ENCODE measurements at places on chromosomes 3 and 15. TPM values are rescaled to one million over a fixed set of nuclear protein-coding genes. Genes with fewer than 3 reads are reported as not detected.

Gene CCR9
- total RNA-seq: 7.4 TPM

Gene MST1R
- 0.89 TPM for total RNA-seq

Gene LSMEM2
- 0.22 TPM for total RNA-seq

Gene LRTM1
- total RNA-seq: not detected

Gene C3orf49
- not detected for total RNA-seq

Gene PCSK6
- total RNA-seq: not detected

Gene FAM240A
- total RNA-seq: not detected

Gene MED12L
- 0.49 TPM for total RNA-seq

Gene GPR87
- not detected for total RNA-seq

Gene MUC4
- total RNA-seq: not detected

Gene SI
- total RNA-seq: not detected

Gene NR2E3
- total RNA-seq: not detected

Gene EMC7
- 54.0 TPM for total RNA-seq

Gene FGD5
- not detected for total RNA-seq

Gene KCTD6
- total RNA-seq: 5.0 TPM

Gene METTL6
- 5.7 TPM for total RNA-seq

Gene SPINK8
- total RNA-seq: not detected

Gene PRTG
- not detected for total RNA-seq

Gene STXBP5L
- not detected for total RNA-seq

Gene SETD5
- total RNA-seq: 58.5 TPM

Gene SLC9A9
- total RNA-seq: 12.2 TPM

Gene KLHL6
- total RNA-seq: 24.2 TPM

Gene CPLX3
- total RNA-seq: 0.16 TPM

Gene SGO1
- total RNA-seq: not detected

Gene MAGI1
- total RNA-seq: not detected

Gene CCK
- not detected for total RNA-seq

Gene SOX14
- not detected for total RNA-seq

Gene TM6SF1
- not detected for total RNA-seq

Gene ZPLD1
- total RNA-seq: not detected

Gene TNFAIP8L3
- not detected for total RNA-seq

Gene INSYN1
- total RNA-seq: not detected

Gene CNTN4
- not detected for total RNA-seq

Gene XCR1
- total RNA-seq: 0.14 TPM

Gene LIPH
- total RNA-seq: not detected

Data from CD4-positive, alpha-beta T cell (primary cell).